Islet precursor cell (in vitro differentiated cells): ENCODE measurements at places on chromosomes 3 and 15.
A peak's percentile ranks its signal among the peaks of the same experiment; 100 is the strongest.

- DNase-seq: no peak
These were observed 12.9 kb downstream of the LRRC2 start for GRCh38 chr3:46553154-46553553.

DNA sequence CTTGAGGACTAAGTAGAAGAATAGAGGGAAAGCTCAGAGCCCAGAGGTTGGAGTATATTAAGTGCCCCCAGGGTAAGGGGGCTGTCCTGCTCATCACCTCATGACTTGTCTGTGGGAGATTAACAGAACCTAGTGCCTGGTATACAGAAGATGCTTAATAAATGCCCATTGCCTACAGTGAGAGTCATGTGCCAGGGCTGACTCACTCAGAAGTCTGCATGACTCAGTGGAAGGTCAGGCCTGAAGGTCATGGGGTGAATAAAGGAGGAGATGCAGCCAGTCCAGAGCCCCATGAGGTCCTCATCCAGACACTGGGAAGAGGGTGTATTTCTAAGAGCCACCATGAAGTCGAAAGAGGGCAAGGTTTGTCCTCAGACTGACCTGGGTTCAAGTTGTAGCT lies 62.5 kb upstream of the TLE3 start:
- DNase-seq: peak; percentile 63

- no peak for DNase-seq
These were observed 64.6 kb downstream of the ESYT3 start for GRCh38 chr3:138498991-138499390.

- DNase-seq: no peak
These were observed 19.6 kb downstream of the OXNAD1 start for GRCh38 chr3:16284633-16285032.

DNA sequence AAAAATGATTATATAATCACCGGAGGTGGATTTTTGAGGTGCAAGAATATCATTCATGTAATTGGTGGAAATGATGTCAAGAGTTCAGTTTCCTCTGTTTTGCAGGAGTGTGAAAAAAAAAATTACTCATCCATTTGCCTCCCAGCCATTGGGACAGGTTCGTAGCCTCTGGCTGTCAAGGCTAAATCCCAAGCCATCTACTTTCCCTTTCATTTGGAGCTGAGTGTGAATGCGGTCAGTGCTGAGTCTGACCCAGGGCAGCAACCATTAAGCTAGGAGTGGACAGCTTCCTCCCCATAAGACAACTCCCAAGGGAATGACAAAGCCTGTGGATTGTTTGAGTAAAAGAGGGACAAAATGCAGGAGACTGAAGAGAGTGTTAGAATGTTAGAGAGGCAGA lies 33.6 kb downstream of the PARP14 start:
- no peak for DNase-seq

GRCh38 chr3:180909369-180910127 lies 2.9 kb upstream of the FXR1 start:
- no peak for DNase-seq

DNA sequence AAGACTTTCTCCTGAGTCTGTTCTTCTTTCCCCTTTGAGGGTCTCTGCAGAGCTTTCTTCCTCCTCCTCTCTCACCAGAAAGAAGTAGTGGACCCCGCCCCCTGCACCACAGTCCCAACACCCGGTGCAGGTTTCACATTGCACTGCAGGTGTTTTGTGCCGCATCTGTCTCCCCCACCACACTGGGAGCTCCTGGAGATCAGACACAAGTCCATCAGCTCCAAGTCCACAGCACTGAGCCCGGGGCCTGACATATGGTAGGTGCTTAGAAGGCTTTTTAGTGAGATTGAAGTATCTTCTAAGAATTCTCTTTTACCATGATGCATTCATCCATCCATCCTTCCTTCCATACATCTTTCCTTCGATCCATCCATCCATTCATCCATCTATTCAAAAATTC lies 9.8 kb downstream of the STRA6 start:
- no peak for DNase-seq

DNA sequence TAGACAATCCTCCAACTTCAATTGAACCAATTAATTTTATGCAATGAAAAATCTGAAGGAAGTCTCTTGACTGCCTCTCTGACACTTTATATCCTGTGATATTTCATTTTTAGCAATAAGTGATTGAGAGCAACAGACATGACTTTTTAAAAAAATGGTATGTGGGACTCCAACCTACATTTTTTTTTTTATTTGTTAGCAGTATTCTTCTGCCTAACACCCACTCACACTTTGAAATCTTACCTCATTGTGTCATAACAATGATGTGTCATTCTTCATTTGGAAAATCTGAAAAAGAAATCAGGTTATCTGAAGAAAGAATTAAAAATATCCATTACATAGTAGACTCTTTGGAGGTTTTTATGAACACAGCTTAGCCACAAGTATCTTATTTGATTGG lies 541.3 kb upstream of the KCNMB2 start:
- no peak for DNase-seq

DNA sequence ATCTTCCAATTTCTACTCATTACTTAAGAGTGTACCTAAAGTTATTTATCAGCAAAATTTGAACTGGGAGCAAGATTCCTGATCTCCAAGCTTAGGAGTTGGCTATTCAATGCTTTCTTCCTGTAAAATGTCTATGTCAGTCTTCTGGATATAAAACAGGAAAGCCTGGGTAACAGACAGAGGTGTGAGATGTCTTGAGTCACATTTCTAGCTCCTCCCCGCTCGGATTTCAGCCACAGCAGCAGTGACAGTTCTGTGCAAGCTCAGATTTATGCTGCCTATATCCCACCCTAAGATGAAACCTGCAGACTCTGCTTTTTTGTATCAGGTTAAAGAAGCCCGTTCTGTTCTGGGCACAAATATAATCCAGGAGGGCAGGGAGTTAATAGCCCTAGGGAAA lies 2.1 kb upstream of the ARMC8 start:
- peak; percentile 78 for DNase-seq

- no peak for DNase-seq
These were observed 30.9 kb upstream of the SPSB4 start for GRCh38 chr3:141020143-141020830.

DNA sequence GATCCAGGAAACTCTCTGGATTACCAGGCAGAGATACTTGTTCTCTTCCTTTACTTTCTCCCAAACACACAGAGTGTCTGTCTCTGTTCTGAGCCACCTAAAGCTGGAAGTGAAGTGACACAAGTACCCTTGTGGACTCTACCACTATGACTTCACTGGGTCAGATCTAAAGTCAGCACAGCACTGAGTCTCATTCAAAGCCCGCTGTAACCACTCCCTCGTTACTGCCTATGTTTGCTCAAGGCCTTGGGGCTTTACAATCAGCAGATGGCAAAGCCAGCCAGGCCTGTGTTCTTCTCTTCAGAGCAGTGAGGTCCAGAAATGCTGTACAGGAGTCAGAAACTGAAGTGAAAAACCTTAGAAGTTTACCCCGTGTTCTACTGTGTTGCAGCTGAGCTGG lies 588.3 kb upstream of the SEMA6D start:
- DNase-seq: no peak

DNA sequence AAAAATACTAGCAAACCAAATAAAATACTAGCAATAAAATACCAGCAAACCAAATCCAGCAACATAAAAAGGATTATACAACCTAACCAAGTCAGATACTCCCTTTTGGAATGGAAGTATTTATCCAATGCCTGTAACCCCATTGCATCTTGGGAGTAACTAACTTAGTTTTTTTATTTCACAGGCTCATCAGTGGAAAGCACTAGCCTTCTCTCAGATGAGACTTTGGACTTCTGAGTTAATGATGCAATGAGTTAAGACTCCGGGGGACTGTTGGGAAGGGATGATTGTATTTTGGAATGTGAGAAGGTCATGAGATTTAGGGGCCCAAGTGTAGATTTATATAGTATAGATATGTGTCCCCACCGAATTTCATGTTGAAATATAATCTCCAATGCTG lies 41.2 kb downstream of the POLQ start:
- no peak for DNase-seq

GRCh38 chr3:79477242-79477641 lies 290.6 kb downstream of the ROBO1 start:
- no peak for DNase-seq

DNA sequence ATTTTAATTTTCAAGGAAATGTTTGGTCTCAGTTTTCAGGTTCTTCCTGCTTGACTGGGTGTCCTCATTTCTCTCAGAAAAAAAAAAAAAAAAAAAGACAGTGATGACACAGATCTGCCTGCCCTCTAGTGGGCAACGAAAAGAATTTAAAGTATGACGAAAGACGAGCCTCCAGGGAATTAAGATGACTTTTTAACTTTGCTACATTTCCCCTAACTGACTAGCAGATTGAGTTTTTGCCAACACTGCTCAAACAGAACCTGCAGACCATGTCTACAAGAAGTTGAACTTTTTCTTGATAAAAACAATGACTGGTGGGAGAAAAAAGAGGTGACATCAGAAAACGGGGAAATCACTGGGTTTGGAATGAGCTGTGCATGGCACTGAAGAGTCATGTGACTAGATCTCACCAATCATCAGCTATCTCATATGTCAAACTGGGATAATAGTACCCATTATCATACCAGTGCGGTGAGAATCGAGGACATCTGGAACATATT lies 40.8 kb downstream of the EOMES start:
- peak; percentile 60 for DNase-seq

DNA sequence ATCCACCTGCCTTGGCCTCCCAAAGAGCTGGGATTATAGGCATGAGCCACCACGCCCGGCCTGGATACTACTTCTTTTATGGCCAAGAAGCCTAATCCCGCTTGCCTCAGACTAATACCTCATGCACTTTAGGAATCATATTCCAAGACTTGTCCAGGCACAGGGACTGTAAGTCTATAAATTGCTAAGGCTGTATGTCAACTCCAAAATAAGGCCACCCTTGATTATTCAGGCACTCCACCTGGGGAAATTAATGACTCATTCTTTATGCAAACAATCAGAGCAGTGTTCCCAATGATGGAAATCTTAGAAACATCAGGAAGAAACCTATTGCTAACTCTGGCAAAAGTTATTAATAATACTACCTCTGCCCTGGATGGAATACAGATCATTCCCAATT lies 98.4 kb downstream of the ERC2 start:
- DNase-seq: no peak

DNA sequence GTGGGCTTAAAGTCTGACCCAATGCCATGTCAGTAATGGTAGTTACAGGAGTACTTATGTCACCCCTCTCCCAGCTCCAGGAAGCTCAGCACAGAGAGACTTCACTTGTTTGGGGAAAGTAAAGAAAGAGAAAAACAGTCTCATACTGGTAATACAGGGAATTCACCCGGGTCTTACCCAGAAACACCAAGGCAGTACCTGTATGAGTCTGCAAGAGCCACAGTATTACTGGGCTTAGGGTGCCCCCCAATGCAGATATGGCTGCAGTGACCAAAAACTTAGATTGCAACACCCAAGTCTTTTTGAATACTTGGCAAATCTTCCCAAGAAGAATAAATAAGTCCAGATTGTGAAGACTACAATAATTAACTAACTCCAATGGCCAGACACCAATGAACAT lies 622.1 kb downstream of the IGSF11 start:
- DNase-seq: no peak

DNA sequence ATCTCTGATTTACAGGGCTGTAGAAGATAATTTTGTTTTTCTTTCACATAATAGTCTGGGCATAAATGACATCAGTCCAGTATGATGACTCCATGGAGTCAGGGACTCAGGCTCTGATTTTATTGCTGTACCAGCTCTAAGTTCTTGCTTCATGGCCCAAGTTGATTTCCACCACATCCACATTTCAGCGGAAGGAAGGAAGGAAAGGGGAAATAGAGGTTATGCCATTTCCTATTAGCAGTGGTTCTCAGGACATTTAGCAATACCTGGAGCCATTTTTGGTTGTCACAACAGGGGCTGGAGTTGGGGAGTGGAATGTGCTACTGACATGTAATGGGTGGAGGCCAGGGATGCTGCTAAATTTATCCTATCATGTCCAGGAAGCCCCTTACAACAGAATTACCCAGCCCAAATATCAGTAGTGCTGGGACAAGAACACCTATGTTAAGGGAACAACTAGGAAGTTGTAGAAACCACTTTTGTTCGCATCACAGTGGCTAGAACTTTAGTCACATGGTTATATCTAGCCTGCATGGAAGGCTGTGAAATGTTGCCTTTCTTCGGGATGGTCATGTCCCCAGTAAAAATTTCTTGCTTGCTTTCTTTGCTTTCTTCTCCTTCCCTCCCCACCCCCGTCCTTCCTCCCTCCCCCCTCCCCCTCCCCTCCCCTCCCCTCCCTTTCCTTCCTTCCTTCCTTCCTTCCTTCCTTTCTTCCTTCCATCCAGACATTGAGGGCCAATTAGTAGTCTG lies 42.1 kb downstream of the OXSR1 start:
- DNase-seq: no peak

DNA sequence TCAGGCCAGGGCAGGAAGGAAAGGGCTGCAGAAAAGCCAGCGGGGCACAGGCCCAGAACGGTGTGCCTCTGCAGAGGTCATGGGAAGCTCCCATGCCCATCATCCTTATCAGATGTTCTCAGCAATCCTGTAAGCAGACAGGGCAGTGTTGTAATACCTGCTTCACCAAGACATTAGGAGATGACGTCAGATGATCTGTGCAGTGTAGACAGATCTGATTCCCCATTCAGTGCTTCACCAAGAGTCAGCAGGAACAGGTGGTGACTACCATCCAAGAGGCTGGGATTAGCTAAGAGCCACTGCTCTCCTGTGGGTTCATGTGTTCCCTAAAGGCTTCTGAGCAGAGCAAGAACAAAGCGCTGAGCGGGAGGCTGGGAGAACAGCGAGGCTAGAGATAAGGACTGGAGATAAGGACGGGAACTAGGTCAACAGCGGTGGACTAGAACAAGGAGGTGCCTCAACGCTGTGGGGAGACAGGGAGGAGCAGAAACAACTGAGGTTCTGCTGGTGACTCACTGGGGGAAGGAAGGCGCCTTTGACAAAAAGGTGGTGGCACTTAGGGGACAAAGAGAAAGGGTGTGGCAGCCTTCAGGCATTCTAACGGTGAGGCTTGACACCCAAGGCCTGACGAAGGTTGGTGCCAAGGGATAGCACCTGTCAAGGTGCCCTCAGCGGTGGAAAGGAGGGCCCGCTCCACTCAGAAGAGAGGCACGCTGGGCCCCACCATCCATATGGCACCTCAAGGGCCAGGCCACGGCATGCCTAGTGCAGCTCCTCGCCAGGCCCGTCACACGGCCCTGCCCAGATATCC lies 28.4 kb downstream of the CCDC12 start:
- peak; percentile 77 for DNase-seq

GRCh38 chr3:69741032-69741767 lies 1.9 kb downstream of the MITF start:
- DNase-seq: no peak

DNA sequence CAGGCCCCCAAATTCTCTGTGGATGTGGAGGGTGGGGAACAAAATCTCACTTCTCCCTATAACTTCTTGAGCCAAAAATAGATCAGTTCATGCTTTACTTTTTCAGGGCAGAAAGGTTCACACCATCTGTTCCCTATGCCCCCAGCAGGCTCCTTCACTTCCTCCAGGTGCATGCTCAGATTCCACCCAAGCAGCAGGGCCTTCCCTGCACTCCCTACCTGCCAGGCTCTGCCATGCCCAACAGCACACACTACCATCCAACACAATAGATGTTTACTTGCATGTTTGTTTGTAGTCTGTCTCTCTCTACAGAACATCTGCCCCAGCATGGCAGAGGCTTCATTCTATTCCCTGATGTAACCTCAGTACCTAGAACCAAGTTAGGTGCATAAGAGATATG lies 43.3 kb downstream of the GABRB3 start:
- no peak for DNase-seq
